Body of pancreas (tissue), 4 donors: ENCODE measurements at places on chromosomes 6 and 20. TPM values are rescaled to one million over a fixed set of nuclear protein-coding genes. Genes with fewer than 3 reads are reported as not detected.

GRCh38 chr6:23663096-23663495 lies 462.9 kb upstream of the NRSN1 start:
- no peak for DNase-seq

- DNase-seq: peak; percentile 16
Observed at GRCh38 chr6:37279366-37280134, 21.6 kb upstream of the TMEM217 start.

- DNase-seq: no peak
Observed at GRCh38 chr6:37126493-37126958, 43.4 kb upstream of the PIM1 start.

DNA sequence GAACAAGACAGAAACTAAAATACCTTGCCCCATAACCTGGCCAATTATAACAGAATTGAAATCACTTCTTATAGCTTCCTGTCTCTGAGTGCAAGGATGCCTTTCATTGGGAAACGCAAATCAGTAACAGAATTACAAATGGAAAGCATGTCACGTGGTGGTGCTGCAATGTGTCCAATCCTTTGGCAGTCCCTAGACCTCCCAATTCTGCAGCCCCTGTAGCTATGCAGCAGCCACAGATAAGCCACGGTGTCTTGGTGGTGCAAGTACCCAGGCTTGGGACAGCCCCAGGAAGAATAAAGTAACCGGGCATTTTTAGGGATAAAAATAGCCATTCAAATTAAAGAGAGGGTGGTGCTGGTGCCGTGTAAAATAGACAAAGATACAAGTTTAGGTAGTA lies 134.6 kb upstream of the CCN2 start:
- DNase-seq: no peak

- no peak for DNase-seq
Observed at GRCh38 chr6:122061855-122062254, 337.6 kb upstream of the HSF2 start.

DNA sequence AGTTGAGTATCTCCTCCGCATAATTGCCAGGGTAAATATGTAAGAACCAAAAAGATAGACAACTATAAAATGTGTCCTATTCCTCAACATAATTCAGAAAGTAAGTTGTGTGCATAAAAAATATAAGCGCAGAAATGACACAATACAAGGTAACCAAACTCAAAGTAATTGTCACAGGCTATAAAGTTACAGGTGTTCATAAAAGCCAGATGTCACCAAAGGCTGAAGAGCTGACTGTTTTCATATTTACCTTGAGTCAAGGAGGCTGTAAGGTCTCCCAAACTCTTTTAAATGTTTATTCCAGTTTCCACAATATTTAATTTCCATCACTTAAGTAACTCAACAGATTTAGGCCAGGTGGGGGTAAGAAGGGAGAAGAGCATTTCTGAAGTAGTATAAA lies 192.2 kb upstream of the MARCKS start:
- DNase-seq: no peak

DNA sequence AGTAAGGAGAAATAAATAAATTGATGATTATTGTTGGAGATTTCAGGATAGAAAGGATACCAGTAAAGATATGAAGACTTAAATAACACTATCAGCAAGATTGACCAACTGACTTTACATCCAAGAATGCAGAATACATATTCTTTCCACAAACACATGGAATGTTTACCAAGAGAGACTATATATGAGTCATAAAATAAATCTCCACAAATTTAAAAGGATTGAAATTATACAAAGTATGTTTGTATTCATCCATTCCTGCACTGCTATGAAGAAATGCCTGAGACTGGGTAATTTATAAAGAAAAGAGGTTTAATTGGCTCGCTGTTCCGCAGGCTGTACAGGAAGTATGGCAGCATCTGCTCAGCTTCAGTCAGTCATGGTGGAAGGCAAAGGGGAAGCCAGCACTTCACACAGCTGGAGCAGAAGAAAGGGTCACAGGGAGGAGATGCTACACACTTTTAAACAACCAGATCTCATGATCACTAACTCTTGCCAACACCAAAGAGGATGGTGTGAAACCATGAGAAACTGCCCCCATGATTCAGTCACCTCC lies 56.7 kb upstream of the TNFRSF21 start:
- no peak for DNase-seq

GRCh38 chr6:147071776-147072175 lies 132.4 kb upstream of the STXBP5 start:
- no peak for DNase-seq

Gene CD40
- 14.5 TPM for total RNA-seq

Gene SLC22A7
- total RNA-seq: not detected
